Fibroblast of the conjunctiva (primary cell): ENCODE measurements at places on chromosomes 7 and 10.

DNA sequence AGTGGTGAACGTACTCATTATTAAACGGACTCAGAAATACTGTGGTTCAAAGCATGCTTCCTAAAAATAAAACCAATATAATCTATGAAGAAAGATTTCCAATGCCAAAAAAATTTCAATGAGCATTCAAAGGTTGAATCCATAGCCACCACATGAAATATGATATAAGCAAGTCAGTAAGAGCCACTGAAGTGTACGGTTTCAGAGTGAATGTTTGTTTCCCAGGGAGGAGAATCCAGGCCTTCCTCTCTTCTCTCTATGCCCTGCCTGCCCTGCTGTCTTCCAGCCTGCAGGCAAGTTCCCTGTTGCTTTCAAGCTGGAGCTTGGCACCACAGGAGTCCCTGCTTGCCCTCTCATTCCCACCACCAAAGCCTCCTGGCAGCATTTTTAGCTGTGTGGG lies 1171.6 kb upstream of the C7orf33 start:
- DNase-seq, result no peak

DNA sequence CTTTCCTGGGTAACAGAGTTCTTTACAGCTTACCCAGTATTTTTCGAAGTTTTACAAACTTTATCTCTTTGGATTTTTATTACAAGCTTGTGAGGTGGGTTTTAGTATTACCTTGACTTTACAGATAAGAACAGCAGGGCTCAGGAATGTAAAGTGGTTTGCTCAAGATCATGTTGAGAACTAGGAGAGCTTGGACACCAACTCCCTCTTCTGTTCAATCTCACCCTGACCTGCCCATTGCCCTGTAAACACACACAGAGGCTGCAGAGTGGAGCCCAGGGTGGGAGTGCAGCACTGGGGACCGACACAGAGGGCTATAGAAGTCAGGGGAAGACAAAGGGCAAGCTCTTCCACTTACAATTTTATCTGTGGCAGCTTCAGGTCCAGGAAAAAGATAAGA lies 4.6 kb upstream of the TSPAN14 start:
- no peak for DNase-seq

- peak; percentile 93 for DNase-seq
These were observed 39.8 kb downstream of the SPOCK2 start for GRCh38 chr10:72048450-72049124.

DNA sequence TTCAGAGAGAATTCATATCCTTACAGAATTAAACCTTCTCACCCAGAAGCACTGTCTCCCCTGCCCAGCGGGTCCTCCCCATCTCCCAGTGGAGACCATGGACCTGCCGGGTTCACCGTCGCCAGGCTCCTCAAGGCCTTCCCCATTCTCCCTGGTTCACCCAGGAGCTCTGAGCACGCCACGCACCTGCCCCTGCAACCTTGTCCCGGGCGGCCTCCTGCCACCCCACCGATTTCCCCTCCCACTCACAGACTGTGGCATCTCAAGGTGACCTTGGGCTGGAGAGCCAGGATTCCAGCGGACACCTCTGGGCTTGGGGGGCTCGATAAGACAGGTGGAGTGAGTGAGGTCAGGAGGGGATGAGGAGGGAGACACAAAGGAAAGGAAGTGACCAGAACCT lies 135.3 kb downstream of the PTPRN2 start:
- DNase-seq, result no peak

DNA sequence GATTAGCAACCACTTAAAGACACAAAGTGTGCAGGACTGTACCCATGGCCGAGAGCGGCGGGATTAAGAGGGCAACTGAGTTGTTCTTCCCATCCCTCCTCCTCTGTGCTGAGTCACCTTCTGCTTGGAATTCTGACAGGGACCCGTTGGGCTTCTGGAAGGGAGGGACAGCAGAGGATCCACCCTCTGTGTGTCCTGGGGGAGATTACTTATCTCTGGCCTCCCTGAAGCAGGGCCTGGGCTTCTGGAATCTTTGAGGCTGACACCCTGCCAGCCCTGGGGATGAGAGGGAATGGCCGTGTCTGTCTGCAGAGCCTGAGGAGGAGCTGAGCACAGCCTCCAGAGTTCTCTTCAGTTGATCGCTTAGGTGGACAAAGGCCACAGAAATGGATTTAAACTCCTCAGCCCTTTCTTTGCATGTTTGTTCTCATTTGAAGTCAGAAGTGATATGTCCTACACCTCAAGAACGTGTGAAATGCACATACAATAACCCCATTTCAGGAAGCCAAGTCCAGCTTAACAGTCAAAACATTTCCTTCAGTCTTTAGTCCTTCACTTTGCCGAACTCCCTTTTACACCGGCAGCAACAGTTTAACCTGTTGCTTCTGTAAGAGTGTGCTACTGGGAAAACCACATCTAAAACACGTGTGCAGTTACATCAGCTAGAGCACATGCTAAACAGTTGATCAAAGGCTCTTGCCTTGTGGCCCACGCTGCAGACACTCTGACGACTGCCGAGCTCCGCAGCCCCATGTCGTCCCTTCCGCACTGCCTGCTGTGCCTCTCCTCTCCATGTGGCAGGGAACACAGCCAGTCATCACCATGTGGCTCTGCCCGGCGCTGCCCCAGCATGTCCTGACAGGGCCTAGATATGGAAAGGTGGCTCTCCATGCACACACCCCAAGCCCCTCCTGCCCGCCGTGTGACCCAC lies 55.7 kb downstream of the IKZF1 start:
- DNase-seq, result no peak

- DNase-seq, result no peak
These were observed 320.5 kb downstream of the PHF14 start for GRCh38 chr7:11294218-11294617.

DNA sequence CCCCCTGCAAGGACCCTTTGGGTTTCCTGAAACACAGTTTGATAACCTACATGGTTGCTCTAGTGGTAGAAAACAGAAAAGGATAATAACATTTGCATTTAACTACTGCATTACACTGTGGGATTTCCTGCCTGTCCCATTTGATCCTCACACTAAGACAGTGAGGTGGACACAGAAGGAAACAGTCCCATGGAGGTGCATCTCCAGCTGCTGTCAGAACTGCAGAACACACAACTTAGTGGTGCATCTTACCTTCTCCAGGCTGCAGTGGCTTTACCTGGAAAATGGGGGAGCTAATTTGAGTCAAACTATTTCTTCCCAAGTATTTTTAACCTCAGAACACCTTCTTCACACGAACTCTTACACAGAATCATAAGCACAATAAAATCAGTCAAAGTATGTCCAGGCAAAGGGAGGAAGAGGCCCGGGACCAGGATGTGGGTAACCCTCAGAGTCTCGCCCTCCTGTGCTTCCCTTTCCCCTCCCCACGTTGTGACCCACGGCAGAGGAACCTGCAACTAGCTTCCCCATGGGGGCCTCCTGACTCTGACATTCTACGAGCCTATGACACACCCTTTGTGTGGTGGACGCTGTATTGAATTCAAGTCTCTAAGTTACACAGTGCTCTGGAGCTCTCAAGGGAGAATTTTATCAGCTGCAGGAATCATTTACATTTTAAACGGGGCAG lies 33.7 kb downstream of the SCRN1 start:
- no peak for DNase-seq

- DNase-seq, result no peak
These were observed 89.4 kb downstream of the LRRTM3 start for GRCh38 chr10:67015225-67015624.

DNA sequence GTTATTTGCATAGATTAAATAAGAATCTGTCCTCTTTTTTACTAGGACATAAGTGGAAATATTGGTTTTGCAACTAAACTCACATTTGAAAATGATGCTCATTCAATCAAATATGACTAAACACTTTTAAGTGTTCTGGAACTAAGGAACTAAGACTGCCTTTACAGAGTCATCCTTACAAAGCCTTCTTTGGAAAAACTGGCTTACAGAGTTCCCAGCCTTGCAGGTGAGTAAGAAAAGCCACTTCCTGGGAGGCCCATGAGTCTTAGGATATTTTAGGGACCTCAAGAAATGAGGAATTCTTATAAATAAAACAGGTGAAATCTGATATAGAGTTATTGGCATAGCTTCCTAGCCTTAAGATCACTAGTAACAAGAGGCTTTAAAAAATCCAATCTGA lies 135.5 kb downstream of the ALOX5 start:
- DNase-seq, result no peak

- DNase-seq, result no peak
These were observed 25.6 kb downstream of the PAPOLB start for GRCh38 chr7:4836206-4836661.

GRCh38 chr7:28748933-28749584 lies 209.1 kb downstream of the TRIL start:
- DNase-seq, result no peak

DNA sequence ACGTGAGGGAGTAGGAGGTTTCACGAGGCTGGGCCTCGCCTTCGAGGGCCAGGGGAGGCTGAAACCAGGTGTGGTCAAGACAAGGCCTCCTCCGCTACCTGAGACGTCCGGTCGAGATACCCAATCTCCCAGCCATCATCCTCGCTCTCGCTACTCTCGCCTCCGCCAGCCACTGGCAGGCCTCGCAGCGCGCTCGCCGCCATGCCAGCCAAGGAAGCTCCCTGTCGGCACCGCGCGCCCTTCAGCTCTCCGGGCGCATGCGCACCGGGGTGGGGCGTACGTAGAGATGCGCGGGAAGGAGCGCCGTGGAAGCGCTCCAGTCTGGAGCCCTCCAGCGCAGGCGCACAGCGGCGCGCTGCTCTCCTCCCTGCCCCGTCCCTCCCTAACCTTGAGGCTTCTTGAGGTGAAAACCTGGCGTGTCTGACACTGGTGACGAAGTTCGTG lies at the start of gene ASZ1:
TSS of gene ASZ1 (minus strand) at position 236 of the 444 bp plus-strand sequence. CDS start at position 203, 33 bp downstream.
- DNase-seq, result no peak

DNA sequence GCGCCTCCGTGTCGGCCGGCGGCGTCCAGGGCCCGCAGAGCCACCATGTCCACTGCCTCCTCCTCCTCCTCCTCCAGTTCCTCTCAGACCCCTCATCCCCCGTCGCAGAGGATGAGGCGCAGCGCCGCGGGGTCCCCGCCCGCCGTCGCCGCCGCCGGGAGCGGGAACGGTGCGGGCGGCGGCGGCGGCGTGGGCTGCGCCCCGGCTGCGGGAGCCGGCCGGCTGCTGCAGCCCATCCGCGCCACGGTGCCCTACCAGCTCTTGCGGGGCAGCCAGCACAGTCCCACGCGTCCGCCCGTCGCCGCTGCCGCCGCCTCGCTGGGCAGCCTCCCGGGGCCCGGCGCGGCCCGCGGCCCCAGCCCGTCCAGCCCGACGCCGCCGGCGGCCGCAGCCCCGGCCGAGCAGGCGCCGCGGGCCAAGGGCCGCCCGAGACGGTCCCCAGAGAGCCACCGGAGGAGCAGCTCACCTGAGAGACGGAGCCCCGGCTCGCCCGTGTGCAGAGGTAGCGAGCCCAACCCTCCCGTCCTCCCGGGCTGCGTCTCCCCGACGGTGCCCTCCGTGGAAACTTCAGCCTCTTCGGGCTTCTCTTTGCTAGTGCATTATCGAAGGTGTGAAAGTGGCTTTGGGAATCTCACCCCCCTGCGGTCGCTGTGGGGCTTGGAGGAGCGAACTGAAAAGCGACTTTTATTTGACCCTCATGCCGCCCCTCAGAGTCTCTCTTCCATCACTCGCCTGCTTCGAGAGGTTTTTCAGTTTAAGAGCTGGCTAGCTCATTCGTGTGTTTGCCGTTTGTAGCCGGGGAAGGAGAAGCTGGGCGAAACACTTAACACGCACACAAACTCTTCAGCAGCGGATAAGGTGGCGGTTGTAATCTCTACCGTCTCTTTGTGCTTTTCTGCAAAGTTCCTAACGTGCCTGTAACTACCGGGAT lies 975 bp downstream of the GLCCI1 start:
- no peak for DNase-seq

GRCh38 chr7:48298779-48299178 lies 127.5 kb downstream of the ABCA13 start:
- no peak for DNase-seq

DNA sequence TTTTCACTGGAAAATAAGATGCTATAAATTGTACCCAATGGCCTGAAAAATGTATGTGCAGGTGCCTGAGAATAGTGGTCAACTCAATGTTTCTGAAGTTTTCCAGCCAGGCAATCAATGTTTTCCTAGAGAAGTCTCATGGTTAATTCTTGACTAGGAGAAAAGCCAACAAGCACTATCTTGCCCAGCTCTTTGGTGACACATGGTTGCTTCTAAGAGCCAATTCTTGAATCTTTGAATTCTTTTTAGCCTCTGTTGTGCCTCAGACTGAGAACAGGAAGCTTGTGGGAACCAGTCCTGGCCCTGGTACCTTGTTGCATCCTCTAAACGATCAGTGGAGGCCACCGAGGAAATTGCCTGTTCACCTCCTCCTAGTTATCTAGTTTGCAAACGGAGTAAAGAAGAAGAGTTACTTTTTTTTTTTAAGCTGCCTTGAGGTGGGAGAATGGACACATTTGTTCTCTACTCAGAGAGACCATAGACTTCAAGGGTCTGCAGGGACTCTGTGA lies 144.0 kb upstream of the MKLN1 start:
- DNase-seq, result no peak

DNA sequence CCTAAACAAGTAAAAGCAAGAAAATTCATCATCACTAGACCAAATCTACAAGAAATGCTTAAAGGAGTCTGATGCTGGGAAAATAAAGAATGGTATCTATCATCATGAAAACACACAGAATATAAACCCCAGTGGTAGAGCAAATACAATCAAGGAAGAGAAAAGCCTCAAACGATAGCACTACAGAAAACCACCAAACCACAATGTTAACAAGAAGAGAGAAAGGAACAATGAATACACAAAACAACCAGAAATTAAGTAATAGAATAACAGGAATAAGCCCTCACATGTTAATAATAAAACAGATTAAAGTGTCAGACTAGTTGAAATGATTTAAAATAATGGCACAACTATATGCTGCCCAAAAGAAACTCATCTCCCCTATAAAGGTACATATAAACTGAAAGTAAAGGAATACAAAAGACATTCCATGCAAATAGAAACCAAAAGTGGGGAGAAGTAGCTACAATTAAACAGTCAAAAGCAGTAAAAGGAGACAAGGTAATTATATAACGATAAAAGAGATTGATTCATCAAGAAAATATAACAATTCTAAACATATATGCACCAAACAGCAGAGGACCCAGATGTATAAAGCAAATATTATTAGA lies 77.3 kb downstream of the JMJD1C start:
- no peak for DNase-seq

DNA sequence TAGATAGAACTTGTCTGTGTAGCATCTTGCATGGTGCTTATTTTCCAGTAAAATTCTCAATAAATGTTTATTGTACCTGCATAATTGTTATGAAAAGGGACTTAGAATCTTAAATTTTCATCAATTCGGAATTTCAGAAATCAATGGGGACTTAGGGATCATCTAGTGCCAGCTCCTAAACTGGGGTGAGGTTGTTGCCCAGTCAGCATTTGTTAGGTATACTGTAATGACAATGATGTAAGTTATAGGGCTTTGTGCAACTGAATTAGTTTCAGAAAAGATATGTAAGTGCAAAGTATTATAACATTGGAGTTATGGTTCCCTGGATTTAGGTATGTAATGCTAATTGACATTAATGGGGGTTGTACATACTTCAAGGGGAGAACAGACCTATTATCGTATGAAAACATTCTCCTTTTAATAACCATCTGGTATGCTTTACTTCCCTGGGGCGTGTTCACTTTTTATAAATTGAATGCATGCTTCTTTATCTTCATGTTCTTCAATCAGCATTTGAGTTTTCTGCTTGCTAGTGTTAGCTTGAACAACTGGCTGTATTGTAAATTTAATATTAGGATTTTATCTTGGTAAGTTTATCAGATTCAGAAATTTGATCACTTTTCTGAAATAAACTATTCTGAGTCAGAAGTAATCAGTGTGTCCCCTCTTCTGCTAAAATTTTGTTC lies 270.3 kb downstream of the BBS9 start:
- DNase-seq, result no peak
